ENCODE measurements at places on chromosomes 7 and 10. TPM values are rescaled to one million over a fixed set of nuclear protein-coding genes. Genes with fewer than 3 reads are reported as not detected.

The CYP3A4 gene
- not detected for total RNA-seq

The SLC13A4 gene
- not detected for total RNA-seq

The GJD4 gene
- total RNA-seq, result not detected

The CYP26C1 gene
- total RNA-seq, result 0.30 TPM

The ANXA8L1 gene
- total RNA-seq, result not detected

The CLIP2 gene
- total RNA-seq, result 0.76 TPM

The DLX5 gene
- not detected for total RNA-seq

The GRID2IP gene
- total RNA-seq, result not detected

The TUBAL3 gene
- total RNA-seq, result 0.11 TPM

The DEPP1 gene
- not detected for total RNA-seq

The EPHB6 gene
- total RNA-seq, result not detected

DNA sequence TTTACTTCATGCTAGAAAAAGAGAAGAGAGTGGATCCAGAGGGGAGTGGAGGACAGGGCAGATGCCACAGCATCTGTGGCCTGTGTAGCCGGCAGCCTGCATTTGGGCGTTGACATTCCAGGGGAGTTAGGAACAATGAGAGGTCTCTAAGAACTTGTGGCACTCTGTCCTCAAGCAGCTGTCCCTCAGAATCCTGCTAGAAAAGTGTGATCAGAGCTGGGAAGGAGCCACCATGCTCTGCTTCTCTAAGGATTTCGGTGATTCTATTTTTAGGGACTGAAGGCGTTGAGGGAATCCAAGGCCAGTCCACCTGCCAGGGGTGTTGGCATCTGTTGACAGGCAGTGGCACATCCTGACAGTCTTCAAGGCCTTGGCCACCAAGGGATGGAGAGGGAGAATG is 7.6 kb downstream of the LRIT2 start:
- no peak overlapping the region for H3K27ac ChIP-seq
- no peaks in the 10 kb centered on the region for H3K4me1 ChIP-seq
- no peak overlapping the region for H3K4me3 ChIP-seq
- H3K36me3 ChIP-seq, result no peaks in the 10 kb centered on the region
- DNase-seq, result no peak

DNA sequence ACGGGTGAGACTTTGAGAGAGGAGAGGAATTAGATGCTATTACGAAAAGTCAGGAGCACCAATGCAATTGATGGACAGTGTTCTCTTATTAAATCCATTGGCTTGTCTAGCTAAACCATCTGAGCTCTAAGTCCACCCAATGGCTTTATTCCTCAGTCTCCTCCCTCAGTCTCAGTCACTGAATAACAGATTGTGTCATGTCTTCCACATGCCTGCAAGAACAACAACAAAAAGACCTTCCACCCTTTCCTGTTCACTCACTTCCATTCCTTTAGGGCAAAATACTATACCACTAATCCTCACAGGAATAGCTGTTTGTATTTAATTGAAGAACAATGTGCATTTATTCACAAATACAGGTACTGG is 154.8 kb upstream of the LAMB4 start:
- no peaks in the 10 kb centered on the region for H3K27me3 ChIP-seq
- H3K4me3 ChIP-seq, result no peak overlapping the region
- DNase-seq, result no peak
- H3K4me1 ChIP-seq, result no peaks in the 10 kb centered on the region
- H3K27ac ChIP-seq, result no peak overlapping the region

GRCh38 chr10:117594722-117595121 is 52.2 kb downstream of the EMX2 start:
- H3K4me3 ChIP-seq, result no peak overlapping the region
- no peaks in the 10 kb centered on the region for H3K36me3 ChIP-seq
- H3K27ac ChIP-seq, result no peak overlapping the region
- H3K4me1 ChIP-seq, result no peaks in the 10 kb centered on the region

- peaks cover 51% of the 10 kb centered on the region for H3K4me1 ChIP-seq
- no peaks in the 10 kb centered on the region for H3K36me3 ChIP-seq
- no peaks in the 10 kb centered on the region for H3K27me3 ChIP-seq
- DNase-seq, result peak; percentile 93
- H3K27ac ChIP-seq, result peak overlapping the region; percentile 93
- H3K4me3 ChIP-seq, result peak overlapping the region; percentile 97
Observed at GRCh38 chr7:29988424-29989256, 961 bp downstream of the SCRN1 start.

DNA sequence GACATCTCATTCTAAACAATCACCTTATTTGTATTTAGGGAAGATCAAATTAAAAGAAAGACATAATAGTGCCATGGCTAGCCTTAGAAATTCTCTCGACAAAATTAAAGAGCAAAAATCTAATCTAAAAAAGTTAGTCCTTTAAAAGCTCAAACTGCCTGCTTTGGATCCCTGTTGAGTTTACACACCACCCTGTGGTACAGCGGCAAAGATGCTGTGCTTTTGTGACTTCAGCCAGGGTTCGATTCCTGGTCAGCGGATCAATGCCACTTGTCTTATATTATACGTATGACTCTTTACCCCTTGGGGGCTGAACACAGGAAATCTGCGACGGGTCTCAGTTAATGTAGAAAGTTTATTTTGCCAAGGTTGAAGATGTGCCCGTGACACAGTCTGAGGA is 51.3 kb upstream of the VOPP1 start:
- DNase-seq, result no peak
- no peak overlapping the region for H3K27ac ChIP-seq
- no peak overlapping the region for H3K4me3 ChIP-seq
- H3K36me3 ChIP-seq, result no peaks in the 10 kb centered on the region

DNA sequence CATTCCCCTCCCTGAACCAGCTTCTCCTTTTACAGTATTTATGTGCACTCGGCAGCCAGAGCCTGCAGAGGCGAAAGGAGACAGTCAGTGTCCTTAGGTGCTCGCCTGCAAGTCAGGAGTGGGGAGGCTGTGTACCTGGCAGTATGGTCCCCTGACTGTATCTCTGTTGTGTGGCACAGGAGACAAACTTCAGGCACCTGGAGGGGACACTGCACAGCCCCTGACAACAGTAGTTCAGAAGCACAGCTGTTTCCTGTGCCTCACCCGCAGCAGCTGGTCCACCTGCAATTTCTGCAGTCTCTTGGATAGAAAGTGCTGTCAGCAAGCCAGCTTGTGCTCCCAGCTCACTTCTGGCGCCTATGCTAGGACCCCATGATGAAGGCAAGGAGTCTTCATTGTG is 73.4 kb upstream of the LAMB4 start:
- no peaks in the 10 kb centered on the region for H3K27me3 ChIP-seq
- H3K27ac ChIP-seq, result no peak overlapping the region
- H3K36me3 ChIP-seq, result no peaks in the 10 kb centered on the region
- H3K4me3 ChIP-seq, result no peak overlapping the region
- no peaks in the 10 kb centered on the region for H3K4me1 ChIP-seq
- no peak for DNase-seq

DNA sequence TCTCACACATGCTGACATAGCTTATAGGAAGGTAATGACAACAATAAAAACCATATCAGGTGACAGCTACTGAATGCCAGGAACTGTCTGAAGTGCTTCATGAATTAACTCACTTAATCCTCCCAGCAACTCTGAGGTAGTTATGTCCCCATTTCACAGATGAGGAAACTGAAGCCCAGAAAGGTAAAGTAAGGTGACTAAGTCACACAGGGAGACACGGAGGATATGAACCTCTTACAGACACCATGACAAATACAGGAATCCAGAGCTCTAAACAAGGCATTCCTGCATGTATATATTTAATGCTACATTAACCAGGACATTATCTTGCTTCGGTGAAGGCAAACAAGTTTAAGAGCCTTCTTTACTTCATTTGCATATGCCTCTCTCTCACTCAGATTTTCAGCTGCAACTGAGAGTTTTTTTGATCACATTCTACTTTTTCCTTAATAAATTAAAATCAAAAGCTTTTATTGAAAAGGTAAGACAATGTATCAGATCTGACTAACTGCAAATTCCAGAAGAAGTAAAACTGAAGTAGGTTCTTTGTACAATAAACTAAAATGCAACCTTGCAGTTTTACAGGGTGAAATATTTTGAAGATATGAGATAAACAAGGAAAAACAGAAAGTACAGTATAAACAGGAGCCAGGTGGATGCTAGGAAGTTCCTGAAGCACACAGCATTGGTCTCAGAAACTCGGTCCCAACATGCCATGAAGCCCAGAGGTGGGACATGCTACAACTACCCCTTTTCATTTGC is 79.5 kb downstream of the SGMS1 start:
- no peak overlapping the region for H3K27ac ChIP-seq
- H3K4me3 ChIP-seq, result no peak overlapping the region
- H3K4me1 ChIP-seq, result no peaks in the 10 kb centered on the region
- no peaks in the 10 kb centered on the region for H3K27me3 ChIP-seq

DNA sequence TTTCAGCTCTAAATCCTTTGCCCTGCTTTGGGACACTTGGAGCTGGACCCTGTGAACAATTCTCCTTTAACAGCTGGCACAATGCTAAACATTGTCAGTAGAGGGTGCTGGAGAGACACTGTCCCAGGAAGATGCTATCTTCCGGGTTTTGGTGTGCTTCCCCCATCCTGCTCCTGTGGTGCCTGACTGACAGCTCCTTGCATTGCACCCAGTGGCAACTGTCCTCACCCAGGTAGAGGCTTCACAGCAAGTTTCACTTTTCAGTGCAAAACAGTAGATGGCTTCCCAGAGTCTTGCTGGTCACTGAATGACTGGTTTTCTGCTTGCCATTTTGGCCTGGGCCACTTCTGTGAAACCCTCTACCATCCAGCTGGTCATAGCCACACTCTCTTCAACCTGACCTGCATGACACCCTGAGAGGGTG is 77.3 kb downstream of the CDC14C start:
- H3K4me1 ChIP-seq, result no peaks in the 10 kb centered on the region
- peak; percentile 89 for DNase-seq
- no peaks in the 10 kb centered on the region for H3K27me3 ChIP-seq
- no peak overlapping the region for H3K27ac ChIP-seq
- no peak overlapping the region for H3K4me3 ChIP-seq
- H3K36me3 ChIP-seq, result no peaks in the 10 kb centered on the region

- no peak for DNase-seq
- no peaks in the 10 kb centered on the region for H3K4me1 ChIP-seq
- H3K36me3 ChIP-seq, result no peaks in the 10 kb centered on the region
- H3K27ac ChIP-seq, result no peak overlapping the region
Observed at GRCh38 chr7:152989889-152990380, 230.4 kb downstream of the ACTR3B start.

GRCh38 chr7:101154693-101155102 is 422 bp downstream of the AP1S1 start:
- H3K4me1 ChIP-seq, result peaks cover 21% of the 10 kb centered on the region
- peaks cover 4% of the 10 kb centered on the region for H3K36me3 ChIP-seq
- peak overlapping the region; percentile 84 for H3K4me3 ChIP-seq
- peak overlapping the region; percentile 63 for H3K27ac ChIP-seq

DNA sequence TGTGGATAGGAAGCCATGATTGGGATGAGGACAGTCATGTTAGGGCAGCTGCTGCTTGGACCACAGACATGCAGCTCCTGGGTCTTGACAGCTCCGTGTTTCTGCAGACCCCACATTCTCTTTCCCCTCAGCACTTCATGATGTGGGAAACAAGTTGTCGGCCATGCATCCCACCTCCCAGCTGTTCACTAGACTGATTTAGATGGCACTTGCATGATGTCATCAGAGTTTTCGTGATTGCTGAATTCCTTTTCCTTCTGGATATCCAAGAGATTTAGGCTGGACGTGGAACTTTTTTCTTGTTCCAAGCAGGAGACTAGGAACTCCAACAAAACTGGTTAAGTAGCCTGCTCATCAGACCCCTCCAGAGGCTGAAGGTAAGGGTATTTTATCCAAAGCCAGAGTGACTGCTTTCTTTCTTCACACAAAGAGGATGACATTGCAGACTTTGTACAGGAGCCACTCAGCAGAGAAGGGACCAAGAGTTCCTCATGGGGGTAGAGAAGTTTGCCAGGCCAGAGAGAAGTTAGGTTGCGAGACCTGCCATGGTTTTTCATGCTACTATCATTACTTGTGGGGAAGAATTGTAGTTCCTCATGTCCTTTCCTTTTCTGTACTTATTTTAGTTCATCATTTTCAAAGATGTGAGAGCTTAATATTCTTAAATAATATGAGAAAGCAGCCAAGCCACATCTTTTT is 117.7 kb upstream of the GJD4 start:
- H3K27me3 ChIP-seq, result no peaks in the 10 kb centered on the region
- no peaks in the 10 kb centered on the region for H3K4me1 ChIP-seq
- no peak overlapping the region for H3K27ac ChIP-seq

DNA sequence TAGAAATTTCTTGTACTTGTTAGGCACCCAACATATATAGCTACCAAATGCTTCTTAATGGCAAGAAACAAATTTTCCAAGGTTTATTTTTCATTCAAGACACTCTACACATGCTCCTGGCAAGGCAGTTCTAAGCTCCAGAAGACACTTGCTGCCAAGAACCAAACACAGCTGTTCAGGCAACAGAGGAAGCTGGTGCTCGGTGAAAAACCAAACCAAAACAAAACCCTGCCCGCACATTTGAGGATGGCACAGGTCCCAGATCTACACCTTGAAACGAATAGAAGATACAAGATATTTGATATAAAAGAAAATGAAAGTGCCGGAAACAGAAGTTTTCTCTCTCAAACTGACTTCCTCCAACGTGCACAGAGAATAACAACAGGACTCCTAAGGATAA is 4.9 kb upstream of the DNTT start:
- no peak overlapping the region for H3K4me3 ChIP-seq
- no peak for DNase-seq

DNA sequence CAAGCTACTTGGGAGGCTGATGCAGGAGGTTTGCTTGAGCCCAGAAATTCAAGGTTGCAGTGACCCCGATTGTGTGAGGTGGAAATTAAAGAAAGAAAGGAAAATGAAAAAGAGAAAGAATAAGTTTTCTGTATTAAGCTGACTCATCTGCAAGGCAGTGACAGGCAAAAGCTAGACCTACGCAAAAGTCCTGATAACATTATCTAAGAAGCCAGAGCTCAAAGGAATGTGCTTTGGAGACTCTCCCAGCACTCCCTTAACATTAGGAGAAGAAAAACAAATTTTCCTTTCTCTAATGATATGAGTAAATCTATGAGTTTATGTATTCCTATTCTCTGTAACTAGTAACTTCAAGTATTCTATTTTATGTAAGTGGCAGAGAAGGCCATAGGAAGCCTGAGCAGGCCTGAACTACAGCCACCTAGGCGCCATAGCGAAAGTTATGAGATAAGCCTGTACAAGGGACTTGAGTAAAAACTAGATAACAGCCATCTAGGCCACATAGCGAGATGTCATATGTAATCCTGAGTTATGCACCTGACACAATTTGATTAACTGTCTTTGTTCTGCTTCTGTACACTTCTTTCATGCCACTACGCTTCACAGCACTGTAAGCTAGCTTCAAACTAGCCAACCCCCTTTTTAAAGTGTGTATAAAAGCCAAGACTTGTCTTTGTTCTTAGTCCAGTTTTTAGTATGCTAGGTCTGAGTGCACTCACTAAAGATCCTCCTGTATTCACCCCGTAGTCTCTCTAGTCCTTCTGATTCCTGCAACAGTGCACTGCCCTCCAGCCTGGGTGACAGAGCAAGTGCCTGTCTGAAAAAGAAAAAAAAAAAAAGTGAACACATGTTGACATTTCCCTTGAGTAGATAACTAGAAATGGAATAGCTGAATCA is 9.4 kb upstream of the ZWINT start:
- no peak overlapping the region for H3K27ac ChIP-seq
- H3K27me3 ChIP-seq, result no peaks in the 10 kb centered on the region
- no peaks in the 10 kb centered on the region for H3K36me3 ChIP-seq
- H3K4me1 ChIP-seq, result no peaks in the 10 kb centered on the region

GRCh38 chr7:155508376-155509358 is 37.7 kb downstream of the CNPY1 start:
- H3K4me3 ChIP-seq, result no peak overlapping the region
- H3K27me3 ChIP-seq, result no peaks in the 10 kb centered on the region
- no peaks in the 10 kb centered on the region for H3K4me1 ChIP-seq
- DNase-seq, result no peak

- no peak overlapping the region for H3K4me3 ChIP-seq
- no peaks in the 10 kb centered on the region for H3K4me1 ChIP-seq
- no peak overlapping the region for H3K27ac ChIP-seq
- no peak for DNase-seq
- no peaks in the 10 kb centered on the region for H3K27me3 ChIP-seq
- H3K36me3 ChIP-seq, result no peaks in the 10 kb centered on the region
Observed at GRCh38 chr10:48335788-48336187, 29.3 kb downstream of the MAPK8 start.
